ENCODE measurements at places on chromosomes 2 and 18.
A peak's percentile ranks its signal among the peaks of the same experiment; 100 is the strongest.

- DNase-seq = no peak
These were observed 57.8 kb upstream of the NABP1 start for GRCh38 chr2:191620144-191620543.

DNA sequence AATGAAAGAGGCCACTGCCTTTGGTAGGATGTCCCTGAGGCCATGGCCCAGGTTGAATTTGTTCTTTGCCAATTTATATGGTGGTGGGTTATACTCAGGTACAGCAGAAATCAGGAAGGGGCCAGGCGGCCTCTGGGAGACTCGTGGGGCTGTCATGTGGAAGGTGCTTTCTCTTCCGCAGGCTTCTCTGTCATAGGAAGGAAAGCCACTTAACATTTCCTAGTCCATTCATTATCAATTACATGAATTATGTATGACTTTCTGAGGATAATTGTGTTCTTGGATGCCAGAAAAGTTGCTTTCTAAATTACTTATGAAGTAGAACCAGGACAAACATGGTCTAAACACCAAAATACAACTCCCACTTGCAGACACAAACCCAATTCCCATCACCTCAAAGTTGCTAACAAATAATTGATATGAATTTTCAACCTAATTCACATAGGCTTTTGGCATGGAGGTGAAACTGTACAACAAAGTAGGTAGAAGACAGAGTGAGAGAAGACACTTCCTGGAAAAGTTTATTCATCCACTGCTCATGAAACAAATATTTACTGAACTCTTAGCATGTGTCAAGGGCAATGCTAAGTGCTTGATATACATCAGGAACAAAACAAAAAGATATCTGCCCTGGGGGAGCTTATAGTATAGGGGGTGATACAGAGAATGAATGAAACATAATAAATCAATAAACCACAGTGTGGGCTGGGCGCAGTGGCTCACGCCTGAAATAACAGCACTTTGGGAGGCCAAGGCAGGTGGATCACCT, 50.5 kb upstream of the CHMP1B start:
- DNase-seq = no peak

- DNase-seq = no peak
These were observed 31.2 kb downstream of the GULP1 start for GRCh38 chr2:188322569-188323551.

DNA sequence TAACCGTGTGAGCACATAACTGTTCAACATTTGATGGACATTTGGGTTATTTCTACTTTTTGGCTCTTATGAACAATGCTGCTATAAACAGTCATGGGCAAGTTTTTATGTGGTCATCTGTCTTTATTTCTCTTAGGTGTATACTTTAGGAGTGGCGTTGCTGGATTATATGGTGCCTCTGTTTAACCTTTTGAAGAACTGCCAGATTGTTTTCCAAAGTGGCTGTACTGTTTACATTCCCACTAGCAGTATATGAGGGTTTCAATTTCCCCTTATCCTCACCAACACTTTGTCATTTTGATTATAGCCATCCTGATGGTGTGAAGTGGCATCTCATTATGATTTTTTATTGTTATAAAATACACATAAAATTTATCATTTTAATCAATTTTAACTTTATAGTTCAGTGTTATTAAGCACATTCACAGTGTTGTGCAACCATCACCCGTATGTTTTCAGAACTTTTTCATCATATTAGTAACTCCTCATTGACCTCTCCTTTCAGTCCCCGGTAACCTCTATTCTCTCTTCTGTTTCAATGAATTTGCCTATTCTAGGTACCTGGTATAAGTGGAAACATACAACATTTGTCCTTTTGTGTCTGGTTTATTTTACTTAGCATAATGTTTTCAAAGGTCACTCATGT, 55.4 kb downstream of the EML4 start:
- DNase-seq = no peak

- no peak for DNase-seq
These were observed 3.2 kb downstream of the MTHFD2 start for GRCh38 chr2:74201596-74201995.

- DNase-seq = peak; percentile 14
These were observed 280.5 kb downstream of the TCF4 start for GRCh38 chr18:55307505-55307904.

DNA sequence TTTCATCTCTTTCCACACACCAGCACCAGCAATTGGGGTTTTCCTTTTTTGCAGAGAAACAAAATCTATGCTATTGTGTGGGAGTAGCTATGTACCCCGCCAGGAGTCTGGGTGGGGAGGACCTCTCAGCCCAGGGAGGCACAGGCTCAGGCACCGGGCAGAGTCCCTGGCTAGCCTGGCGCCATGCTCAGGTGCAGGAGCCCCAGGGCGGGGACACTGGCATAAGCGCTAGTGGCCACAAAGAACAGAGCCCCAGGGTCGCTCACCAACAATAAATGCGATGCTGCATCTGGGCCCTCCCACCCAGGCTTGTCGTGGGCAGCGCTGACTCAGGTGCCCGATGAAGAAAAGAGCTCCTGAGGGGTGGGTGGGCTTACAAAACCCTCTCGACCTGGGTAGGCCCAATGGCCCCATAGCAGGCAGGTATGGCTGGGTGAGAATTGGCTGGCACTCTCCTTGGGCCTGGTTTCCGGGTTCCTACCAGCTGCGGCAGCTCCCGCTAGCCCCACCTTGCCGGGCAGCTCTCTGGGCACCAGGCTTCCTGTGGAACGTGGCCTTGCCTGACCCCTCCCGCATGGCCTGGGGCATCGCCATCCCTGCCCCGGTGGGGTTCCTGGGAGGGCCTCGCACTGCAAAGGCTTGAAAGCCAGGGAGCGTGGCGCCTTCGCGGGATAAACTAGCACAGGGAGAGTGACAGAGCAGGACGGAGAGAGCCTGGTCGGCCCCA, 31.8 kb upstream of the COL6A3 start:
- DNase-seq = no peak

- DNase-seq = no peak
These were observed 9.3 kb upstream of the KCNIP3 start for GRCh38 chr2:95287806-95288205.

DNA sequence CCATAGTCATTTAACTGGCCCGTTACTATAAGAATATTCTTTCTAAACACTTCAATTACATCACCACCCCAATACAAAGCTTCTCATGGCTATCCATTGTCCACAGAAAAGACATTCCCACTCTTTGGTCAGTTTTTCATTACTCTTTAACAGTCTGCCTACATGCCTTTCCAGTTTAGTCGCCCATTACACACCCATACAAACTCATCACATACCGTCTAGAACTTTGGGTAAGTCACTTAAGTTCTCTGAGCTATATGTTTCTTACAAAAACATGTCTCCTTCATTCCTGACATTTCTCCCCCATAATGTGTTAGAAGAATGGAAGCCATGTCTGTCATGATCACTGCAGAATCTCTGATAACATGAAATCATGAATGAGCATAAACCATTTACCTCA, 108.2 kb upstream of the STK17B start:
- DNase-seq = no peak

- DNase-seq = no peak
These were observed 1.1 kb downstream of the NIFK start for GRCh38 chr2:121735518-121736074.

DNA sequence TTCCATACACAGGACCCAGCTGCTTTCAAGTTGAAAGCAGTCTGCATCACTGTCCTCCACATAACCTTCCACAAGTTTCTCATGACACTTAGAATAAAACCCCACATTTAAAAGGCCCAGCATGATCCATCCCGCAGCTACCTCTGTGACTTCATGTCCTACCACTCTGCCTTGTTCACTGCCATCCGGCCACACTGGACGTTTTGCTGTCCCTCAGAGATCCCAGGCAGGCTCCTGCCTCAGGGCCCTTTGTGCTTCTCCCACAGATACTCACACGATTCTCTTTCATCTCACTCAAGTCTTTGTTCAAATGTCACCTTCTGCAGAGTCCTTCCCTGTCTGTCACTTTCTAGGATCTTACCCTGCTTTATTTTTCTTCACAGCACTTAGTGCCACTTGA, 232.9 kb upstream of the BOD1L2 start:
- DNase-seq = no peak

- no peak for DNase-seq
These were observed 12.8 kb downstream of the CUL3 start for GRCh38 chr2:224572338-224572737.

GRCh38 chr2:133685636-133686215, 117.5 kb upstream of the NCKAP5 start:
- DNase-seq = no peak

DNA sequence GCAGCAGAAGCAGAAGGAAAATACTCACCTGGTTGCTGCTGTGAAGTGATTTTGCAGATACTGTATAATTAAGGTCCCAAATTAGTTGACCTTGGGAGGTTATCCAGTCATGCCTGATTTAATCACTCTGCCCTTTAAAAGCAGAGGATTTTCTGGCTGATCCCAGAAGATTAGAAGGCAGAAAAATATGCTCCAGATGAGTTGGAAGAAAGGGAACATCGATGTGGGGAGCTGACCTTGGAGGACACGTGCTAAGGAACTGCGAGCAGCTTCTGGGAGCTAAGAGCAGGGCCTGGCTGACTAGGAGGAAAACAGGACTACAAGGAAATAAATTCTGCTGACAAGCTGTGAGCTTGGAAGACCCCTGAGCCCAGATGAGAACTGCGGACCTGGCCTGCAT, 13.3 kb upstream of the DYM start:
- DNase-seq = no peak

- DNase-seq = no peak
These were observed 4.6 kb upstream of the SEH1L start for GRCh38 chr18:12943215-12943614.

GRCh38 chr2:129375632-129376425, 603.6 kb upstream of the RAB6C start:
- DNase-seq = no peak

DNA sequence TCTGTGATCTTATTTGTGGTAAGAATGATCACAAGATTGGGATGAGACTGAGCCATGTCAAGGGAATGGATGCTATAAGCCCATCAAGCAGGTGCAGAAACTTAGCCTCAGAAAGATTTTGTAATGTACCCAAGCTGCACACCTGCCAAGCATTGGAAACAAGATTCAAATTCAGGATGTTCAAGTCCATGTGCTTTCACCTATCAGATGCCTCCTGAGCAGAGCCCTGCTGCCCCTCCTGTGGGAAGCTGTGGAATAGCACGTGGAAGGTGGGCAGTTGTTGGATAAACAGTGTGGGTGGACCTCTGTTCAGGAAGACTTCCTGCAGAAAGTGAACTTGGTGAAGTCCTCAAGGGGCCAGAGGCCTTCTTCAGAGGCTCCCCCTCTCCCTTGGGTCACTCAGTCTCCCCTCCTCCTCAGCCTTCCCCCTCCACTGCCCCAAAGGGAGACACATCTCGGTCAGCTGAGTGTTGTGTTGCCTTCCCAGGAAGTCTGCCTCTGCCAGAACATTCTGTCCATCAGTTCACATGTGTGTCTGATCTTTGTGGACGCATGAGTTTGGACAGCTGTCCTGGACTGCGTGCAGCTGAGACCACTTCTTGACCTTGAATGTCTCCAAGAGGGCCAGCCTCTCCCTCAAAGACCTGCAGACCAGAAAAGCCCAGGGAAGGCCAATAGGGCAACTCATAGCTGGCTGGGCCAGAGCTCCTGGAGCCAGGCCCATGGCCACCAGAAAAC, 186.1 kb downstream of the INHBB start:
- DNase-seq = no peak

DNA sequence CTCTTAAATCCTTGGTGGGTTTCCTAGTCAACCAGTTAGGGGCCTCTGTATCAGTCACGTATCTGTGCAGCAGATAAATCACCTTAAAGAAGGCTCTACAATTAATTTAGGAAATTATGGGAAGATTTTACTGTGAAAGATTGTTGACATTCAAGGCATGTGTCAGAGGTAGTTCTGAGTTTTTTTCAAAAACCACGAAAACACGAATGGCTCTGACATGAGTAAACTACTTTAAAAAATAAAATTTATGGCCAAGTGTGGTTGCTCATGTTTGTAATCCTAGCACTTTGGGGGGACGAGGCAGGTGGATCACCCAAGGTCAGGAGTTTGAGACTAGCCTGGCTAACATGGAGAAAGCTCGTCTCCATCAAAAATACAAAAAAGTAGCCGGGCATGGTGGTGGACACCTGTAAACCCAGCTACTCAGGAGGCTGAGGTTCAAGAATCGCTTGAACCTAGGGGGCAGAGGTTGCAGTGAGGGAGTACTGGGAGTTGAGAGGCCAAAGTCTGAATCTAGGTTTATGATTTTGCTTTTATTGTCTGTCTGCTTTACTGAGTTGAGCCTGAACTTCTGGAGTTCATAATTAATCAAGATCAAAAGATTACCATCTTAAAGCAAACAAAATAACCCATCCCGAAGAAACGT, 77.1 kb downstream of the SPRED2 start:
- no peak for DNase-seq

Data from NCI-H1048 (cell line).